ENCODE measurements at places on chromosomes 13 and 19.

DNA sequence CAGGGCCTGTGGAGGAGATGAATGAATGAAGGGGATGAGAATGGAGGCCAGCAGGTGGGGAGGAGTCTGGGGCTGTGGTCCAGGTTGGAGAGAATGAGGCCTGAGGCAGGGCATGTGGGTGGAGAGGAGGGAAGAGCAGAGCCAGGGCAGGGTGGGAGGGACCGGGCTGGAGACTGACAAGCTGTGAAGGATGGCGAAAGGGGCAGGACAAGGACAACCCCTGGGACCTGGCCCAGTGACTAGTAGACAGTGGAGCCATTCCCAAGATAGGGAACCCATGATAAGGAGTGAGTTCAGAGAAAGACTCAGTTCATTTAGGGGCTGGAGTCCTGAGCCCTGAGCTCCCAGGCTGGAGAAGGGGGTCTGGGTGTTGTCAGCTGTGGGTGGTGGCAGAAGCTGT lies 3.0 kb downstream of the PTH2 start:
- DNase-seq: no peak

DNA sequence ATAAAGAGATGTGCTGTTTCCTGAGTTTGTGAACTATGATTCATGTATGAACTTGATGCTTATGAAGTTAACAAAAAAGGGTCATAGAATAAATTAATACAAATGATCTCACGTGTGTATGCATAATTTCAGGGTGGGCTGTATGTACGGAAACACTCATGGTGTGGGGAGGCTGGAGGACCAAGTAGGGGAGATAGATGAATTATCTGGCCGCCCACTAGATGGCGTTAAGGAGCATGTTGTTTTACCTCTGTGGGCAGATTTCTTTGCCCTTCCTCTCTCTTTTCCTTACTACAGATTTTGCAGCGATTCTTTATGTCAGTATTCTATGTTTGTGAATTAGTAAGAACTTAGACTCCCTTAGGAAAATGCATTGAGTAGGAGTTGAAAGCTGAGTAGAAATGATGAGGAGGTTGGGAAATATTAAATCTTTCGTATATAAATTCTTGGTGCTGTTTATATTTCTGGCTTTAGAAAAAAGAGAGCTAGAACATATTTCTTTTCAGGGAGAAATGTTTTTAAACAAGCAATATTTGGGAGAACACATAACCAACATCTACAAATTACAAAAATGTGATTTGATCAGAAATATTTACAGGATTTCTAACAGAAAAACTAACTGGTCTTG lies 47.4 kb upstream of the TMTC4 start:
- DNase-seq: peak; percentile 72

DNA sequence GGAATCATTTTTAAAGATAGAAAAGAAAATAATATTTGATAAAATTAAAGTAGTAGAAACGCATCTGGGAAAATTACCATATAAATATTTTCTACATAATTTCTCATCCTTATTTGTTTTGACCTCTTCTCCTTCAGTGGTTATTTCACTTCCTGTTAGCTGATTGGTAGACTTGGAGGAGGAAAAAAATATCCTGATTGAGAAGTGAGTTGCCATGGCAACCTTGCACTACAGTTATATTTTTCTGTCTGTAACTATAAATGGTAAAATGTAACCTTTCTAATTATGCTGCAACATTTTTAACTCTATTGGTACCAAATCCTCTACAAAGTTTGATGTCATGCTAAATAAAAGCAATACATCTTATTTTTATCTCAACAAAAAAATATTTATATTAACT lies 45.2 kb downstream of the SCEL start:
- DNase-seq: no peak

- DNase-seq: peak; percentile 27
Measured at GRCh38 chr19:4373601-4374497, 26.5 kb downstream of the SH3GL1 start.

DNA sequence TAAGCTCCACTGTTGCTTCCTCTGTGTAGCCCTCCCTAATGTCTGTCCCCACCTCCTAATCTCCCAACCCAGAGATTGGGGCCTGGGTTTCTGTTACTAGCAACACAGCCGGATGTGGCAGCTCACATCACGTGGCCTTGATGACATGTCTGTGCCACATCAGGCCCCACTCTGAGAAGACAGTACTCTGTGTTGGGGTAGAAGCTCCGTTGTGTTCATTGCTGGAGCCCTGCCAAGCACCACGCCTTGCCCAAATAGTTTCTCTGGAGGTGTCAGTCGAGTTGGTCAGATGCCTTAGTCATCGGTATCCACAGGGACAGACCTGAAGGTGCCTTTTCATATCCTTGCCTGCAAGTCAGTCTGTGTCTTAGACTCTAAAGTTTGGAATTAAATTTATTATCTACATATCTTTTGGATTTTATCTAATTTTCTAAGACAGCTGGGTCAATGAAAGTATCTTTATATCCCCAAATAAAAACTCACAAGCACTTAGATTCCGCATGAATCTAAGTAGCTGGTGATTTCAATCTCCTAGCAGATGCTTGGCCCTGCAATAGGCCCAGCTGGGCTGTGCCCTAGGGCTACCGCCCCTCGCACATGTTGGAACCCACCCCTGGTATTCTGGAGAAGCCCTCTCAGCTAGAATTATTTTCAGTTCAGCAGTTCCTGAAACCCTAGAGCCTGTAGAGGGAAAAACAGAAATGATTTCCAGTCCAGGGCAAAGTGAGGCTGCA lies 204.0 kb upstream of the TSHZ3 start:
- no peak for DNase-seq

DNA sequence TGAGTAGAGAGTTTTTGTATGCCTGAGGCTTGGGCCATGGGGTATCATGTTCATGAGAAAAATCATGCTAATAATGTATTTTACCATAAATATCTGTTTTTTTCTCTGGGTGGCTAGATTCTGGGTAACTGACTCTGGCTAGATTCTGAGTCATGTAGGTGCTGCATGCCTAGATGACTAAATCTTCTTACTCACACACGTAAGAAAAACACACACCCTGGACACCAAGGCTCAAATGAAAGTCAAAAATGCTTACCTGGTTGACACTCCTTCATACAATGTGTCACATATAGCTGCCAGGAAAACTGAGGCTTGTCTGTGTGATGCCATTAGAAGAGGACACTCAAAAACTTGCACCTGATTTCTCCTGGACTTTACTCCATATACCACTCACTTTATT lies 597.4 kb upstream of the SLITRK1 start:
- no peak for DNase-seq

GRCh38 chr19:30676990-30677679 lies 305.0 kb downstream of the ZNF536 start:
- DNase-seq: no peak

DNA sequence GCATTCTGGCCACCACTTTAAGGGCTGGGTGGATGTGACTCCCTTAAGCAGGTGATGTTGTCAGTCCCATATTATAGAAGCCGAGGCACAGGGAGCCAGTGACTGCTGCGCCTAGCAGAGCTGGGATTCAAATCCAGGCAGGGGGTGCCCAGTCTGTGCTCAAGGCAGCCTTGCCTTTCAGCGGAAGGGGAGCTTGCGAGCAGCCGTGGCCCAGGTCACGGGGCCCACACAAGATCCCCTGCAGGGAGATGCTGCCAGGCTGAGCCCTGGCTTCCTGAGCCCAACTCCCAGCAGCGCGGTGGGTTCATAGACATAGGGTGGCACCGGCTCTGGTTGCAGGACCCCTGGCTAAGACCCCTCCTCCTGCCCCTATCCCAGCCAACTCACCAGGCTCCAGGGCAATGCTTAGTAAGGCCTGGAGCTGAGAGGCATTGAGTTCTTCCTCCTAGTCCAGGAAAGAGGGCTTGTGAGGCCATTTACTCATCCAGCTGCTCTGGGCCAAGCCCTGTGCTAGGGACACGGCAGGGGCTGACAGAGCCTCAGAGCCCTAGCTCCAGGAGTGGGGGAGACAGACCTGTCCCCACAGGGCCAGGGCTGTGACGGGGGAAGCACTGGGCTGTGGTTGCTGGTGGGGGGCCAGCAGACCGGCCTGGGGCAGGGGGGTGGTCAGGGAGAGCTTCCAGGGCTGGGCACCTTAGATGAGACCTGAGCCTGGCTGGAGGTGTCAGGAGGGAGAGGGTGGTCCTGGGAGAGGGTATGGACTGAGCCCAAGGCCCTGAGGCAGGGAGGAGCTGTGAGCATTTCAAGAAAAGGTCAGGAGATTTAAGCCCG lies 9.6 kb downstream of the CAPN12 start:
- peak; percentile 28 for DNase-seq

DNA sequence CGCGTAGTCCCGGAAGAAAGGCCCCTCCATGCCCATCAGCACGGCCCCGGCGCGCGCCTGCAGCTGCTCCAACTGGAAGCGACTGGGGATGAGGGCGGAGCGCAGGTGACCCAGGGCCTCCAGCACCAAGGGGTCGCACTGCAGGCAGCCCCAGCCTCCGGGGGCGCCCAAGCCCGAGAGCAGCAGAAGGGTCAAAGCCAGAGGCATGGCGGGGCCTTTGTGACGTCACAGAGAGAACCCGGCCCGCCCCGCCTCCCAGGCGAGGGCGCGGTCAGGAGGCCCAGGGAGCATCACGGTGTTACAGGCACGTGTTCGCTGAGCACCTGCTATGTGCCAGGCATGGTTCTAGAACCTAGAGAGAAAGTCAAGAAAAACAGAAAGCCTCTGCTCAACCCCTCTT lies at the start of gene IZUMO2:
IZUMO2 (minus strand) TSS at position 294 of the 400 bp plus-strand sequence; CDS start at position 207, 87 bp downstream.
- no peak for DNase-seq

Measured in Kasumi-1 (cell line).